Activated CD4-positive, alpha-beta T cell treated with anti-CD3 and anti-CD28 coated beads, Interleukin-2, Interleukin-6, amounts not matched to agents 100 ng/mL and 50 ng/mL, durations not matched to agents 16 hours and 8 hours (primary cell): ENCODE measurements at places on chromosomes 5 and 9.

- no peak for DNase-seq
Observed at GRCh38 chr5:170315154-170315553, 17.6 kb upstream of the LCP2 start.

DNA sequence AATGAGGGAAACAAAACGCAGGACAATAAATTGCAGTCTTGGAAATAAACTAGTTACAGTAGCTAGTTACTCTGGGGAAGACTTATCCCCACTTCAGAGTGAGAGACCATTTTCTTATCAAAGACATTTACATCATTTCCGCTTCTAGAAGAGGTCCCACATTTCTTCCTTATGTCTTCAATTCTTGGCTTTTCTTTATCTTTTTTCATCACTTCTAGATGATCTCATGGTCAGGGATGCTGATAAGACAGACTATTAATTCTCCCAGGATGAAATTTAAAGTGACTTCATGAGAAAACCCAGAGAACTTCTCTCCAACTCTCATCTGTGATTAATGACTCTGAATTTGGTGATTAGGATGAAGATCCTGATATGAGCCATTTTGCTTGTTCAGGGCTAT is 229.1 kb downstream of the MTRR start:
- no peak for DNase-seq

- DNase-seq: no peak
Observed at GRCh38 chr9:114055894-114056293, 22.2 kb downstream of the AMBP start.

- no peak for DNase-seq
Observed at GRCh38 chr9:120932086-120932823, 5.7 kb upstream of the TRAF1 start.

DNA sequence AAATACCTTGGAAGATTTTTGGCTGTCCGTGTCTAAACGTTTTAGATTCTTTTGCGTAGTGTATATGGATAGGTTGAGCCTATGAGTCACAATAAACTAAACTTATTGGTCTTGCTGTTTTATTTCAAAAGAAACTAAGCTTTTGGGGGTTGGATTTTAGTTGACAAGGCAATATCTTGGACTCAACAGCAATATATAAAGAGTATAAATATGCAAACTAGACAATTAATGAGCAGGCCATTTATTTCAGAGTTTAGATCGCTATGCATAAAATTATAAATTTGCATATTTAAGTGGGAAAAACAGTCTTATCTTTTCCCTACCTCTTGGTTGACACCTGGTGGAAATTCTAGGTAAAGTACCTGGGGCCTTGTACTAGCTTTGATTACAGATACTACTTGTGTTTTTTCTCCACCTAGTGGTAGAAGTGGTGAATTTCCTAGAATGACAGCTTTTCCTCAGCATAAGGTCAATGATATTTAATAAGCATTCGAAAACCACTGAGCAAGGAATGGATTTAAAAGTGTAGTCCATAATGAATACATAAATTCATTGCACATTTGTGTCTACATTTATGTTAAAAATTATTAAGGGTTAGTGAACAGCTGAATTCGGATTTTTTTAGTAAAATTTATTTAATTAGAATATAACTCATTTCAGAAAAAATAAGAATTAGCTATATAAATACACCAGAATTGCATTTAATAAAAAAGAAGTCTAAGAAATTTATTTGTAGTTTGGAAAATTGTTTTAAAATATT is 1.7 kb upstream of the ARRDC3 start:
- DNase-seq: peak; percentile 89

DNA sequence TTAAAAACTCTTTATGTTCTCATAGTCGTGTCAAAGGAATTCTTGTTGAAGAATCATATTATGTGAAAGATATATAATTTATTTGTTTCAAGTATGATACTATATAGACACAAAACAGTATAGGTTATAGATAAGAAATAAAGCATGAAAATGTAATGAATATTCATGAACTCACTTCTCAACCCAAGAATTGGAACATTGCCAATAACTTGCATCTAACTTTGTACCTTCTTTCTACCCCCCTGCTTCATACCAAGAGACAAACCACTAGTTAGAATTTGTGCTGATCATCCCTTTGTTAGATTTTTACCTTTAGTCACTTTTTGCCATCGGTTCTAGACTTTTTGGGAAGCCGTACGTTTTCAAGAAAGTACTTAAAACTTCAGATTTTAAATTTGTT is 32.6 kb downstream of the HSD17B4 start:
- DNase-seq: no peak

DNA sequence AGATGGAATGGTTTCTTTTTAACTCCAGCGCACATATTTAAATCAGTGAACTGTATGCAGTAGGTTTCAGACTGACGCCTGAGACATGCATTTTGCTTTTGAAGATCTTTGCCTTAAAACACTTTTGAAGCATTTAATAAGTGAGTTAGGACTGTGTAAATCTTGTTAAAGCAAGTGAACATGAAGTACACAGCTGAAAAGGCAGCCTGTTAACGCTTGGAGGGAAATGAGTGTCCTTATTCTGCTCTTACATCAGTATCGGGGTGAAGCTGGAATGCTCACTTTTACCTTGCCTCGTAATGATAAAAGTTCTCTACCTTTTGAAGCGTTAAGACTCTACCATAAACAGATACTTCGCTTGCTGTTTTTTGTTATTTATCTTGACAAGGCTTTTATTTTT is 552.2 kb downstream of the ZNF608 start:
- no peak for DNase-seq

- DNase-seq: no peak
Observed at GRCh38 chr9:98908897-98909634, 34.6 kb upstream of the COL15A1 start.

DNA sequence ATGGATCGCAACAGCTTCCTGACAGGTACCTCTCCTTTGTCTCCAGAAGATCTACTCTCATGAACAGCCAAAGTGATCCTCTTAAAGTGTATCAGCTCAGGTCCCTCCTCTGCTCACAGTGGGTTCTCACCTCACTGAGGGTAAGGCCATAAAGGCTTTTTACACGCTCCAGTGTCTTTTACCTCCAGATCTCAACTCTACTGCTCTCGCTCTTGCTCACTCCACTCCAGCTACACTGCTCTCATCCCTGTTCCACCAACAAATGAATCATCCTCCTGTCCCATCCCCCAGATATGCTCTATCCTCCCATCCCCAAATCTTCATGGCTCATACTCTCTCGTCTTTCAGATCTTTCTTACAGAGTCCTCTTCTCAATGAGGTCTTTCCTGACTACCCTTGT is 248.6 kb upstream of the EFNA5 start:
- DNase-seq: peak; percentile 30

DNA sequence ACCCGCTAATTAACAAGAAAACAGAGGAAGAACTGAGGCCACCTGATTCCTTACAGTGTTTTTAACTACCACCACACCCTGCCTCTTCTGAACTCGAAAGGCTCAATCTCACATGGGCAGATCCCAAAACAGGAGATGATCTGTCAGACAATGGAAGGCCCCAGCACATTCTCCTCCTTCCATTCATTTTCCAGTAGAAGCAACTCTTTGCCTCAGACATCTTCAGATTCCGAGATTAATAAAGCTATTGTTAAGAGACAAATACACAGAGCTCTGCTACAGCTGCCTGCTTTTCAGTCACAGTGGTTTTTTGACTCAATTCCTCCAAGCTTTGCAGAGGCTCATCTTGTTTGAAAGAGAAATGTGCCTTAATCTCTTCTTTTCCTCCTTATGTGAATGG is 127.2 kb upstream of the ADAMTSL1 start:
- no peak for DNase-seq
